ENCODE measurements at places on chromosomes 5 and 9. TPM values are rescaled to one million over a fixed set of nuclear protein-coding genes. Genes with fewer than 3 reads are reported as not detected.

Gene SLC27A6
- total RNA-seq, result not detected

Gene MINAR2
- total RNA-seq, result not detected

Gene KCNIP1
- total RNA-seq, result not detected

Gene SPOCK1
- total RNA-seq, result 0.06 TPM

Gene SCGB3A2
- not detected for total RNA-seq

Gene SLC6A18
- total RNA-seq, result not detected

Gene ANKRD34B
- not detected for total RNA-seq

Gene EIF4E1B
- total RNA-seq, result not detected

Gene NTNG2
- total RNA-seq, result 0.31 TPM

Gene CCDC183
- total RNA-seq, result not detected

Gene SPATA31C1
- total RNA-seq, result not detected

Gene FRMD3
- total RNA-seq, result 0.88 TPM

All from right lobe of liver (tissue), 6 donors.